Coronary artery (tissue), 2 donors: ENCODE measurements at places on chromosomes 5 and 9.

DNA sequence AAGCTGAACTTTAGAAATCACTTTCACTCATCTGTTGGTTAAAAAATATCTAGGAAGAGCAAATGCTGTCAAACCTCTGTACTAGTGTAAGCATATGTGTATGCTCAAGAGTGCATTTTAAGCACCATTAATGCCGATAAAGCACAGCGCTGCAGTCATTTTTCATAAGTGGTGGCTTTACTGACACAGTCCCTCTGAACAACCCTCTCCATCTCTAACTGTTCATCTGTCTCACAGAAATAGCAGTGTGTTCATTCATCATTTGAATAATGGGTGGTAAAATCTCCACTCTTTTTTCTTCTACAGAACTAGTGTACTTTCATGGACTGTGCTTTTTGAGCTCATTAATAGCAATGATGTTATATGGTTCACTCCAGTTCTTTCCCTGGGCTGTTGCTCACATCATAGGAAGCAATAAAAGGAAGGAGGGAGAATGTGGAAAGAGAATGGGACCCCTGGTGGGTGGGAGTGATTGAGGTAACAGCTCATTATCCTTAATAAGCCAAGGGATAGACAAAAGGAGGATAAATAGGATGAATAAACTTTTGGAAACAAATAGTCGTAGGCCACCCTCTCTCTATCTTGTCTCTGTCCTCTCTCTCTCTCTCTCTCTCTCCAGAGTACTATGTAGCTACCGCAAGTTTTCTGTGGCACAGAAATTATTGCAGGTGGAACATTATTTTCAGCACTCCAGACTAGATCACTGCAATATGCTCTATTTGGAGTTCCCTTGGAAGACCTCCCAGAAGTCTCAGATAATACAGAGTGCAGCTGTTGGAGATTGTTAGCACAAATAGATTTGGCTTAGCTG, 117.9 kb upstream of the PRDM9 start:
- DNase-seq = no peak

GRCh38 chr9:31210978-31211570, 1173.4 kb upstream of the ACO1 start:
- DNase-seq = no peak

GRCh38 chr9:123528501-123528900, 172.5 kb downstream of the CRB2 start:
- DNase-seq = no peak

DNA sequence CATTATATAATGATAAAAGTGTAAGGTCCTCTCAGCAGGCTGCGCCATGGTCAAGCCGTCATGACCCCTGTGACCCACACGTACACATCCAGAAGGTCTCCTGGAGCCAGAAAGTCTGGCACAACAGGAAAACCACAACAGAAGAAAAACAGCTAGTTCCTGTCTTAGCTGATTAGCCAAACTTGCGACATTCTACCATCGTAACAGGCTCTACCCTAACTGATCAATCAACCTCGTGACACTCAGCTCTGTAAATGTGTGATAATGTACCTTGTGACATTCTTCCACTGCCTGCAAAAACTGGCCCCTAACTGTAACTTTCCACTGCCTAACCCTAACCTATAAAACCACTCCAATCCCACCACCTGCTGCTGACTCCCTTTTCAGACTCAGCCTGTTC, 316.4 kb upstream of the TUSC1 start:
- no peak for DNase-seq

- DNase-seq = no peak
These were observed 47.9 kb upstream of the SLC25A51 start for GRCh38 chr9:37951671-37952449.

DNA sequence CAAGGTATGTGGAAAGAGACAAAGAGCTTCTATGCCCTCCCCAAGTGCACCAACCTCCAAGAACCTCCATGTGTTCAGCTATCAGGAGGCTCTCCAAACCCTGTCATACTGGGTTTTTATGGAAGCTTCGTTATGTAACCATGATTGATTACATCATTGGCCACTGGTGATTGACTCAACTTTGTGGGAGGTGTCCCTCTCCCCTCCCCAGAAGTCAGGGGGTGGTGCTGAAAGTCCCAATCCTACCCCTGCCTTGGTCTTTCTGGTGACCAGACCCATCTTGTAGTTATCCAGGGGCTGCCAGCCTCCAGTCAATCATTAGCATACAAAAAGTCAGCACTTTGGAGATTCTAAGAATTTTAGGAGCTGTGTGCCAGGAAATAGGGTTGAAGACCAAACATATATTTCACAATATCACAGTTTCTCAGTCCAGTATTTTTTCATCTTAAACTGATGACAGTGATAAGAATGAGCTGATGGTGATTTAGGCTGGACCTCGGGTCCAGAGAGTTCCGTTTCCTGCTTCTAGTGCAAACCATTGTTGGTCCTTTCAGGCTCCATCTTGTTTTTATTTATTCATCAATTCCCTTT, 27.3 kb upstream of the FANCC start:
- no peak for DNase-seq

DNA sequence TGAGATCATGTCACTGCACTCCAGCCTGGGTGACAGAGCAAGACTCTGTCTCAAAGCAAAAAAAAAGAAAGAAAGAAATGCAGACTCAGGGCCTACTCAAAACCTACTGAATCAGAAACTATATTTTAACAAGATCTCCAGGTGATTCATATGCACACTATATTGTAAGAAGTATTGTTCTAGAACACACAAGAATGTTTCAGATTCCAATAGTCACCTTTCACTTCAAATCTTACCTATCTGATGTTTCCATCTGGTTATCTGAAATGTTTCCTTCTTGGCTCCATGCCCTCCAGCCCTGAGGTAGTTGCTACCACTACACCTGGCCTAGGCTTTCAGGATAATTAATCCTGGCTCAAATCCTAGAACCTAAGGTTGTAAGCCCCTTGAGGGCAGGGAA, 36.8 kb upstream of the SNX2 start:
- DNase-seq = no peak

DNA sequence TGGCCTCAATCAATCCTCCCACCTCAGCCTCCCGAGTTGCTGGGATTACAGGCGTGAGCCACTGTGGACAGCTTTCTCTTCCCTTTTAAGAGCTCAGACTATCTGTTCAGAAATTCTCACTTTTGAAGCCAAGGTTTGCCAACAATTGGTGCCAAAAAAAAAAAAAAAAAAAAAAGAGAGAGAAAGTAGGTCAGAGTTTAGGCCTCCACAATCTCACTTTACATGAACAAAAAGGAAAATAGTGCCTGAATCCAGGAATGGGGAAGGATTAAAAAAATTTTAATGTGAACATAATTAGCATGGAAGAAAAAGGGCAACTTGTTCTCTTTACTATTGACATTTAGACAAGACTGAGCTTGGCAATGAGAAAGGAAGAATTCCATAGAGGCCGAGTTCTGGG, 94.1 kb downstream of the NSG2 start:
- no peak for DNase-seq

DNA sequence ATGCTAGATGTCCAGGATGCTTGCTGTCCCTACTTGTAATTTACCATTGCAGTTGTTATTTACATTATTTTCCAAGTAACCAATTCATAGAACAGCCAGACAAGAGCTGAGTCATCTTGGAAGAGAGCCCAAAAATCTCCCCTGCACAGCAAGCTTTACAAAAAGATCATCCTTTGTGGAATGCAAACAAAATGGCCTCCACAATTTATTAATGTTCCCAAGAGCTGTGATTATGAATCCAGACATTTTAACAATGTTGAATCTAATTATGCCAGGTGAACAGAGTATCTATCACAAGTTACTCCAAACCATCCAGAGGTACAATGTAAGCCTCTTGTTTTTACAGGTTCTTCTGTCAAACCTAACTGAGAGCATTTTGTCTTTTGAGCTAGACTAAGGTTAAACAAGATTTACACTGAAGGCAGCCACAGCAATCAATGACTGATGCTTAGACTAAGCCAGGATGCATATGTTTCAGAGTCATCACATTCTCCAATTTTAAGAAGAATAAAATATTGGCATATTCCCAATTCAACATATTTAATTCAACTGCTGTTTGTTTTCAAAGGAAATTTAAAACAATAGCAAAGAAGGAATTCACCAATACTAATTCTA, 95.3 kb upstream of the SLC12A2 start:
- no peak for DNase-seq

DNA sequence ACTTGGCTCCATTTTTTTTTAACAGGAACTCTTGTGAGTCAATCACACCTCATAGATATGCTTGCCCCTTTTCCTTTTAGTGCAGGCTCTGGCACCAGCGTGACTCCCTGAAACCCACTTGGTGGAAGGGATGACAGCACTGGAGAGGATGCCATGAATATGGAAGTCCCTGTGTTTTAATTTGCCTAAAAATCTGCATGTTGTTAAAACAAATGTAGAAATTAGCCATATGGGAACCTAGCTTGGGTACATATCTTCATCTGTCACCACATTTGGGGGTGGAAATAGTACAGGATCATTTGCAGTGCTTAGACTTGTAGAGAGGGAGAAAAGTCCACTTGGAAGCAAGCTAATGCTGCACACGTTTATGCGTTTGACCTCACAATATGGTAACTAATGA, 179.0 kb downstream of the EBF1 start:
- no peak for DNase-seq

DNA sequence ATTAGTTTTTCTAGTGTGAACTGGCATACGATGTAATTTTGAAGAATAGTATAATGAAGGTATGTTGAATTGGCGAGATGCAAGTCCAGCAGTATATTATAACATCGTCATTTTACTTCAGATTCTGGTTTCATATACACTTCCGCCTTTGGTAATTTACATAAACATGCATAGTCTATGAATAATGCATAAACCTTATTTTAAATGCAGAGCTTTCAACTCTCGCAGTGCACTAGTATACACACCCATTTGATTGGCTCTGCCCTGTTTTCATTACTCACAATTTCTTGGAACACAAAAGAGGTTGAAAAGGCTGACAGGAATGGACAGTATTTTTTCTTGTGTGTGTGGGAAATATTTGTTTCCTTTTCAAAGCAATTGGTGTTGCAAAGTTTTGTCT, 128.9 kb upstream of the CCNH start:
- no peak for DNase-seq

GRCh38 chr9:100590481-100590880, 12.6 kb downstream of the CAVIN4 start:
- no peak for DNase-seq

- no peak for DNase-seq
These were observed 255.8 kb downstream of the PRDM9 start for GRCh38 chr5:23763170-23763569.

- no peak for DNase-seq
These were observed 33.5 kb upstream of the DMRT3 start for GRCh38 chr9:942805-943580.

DNA sequence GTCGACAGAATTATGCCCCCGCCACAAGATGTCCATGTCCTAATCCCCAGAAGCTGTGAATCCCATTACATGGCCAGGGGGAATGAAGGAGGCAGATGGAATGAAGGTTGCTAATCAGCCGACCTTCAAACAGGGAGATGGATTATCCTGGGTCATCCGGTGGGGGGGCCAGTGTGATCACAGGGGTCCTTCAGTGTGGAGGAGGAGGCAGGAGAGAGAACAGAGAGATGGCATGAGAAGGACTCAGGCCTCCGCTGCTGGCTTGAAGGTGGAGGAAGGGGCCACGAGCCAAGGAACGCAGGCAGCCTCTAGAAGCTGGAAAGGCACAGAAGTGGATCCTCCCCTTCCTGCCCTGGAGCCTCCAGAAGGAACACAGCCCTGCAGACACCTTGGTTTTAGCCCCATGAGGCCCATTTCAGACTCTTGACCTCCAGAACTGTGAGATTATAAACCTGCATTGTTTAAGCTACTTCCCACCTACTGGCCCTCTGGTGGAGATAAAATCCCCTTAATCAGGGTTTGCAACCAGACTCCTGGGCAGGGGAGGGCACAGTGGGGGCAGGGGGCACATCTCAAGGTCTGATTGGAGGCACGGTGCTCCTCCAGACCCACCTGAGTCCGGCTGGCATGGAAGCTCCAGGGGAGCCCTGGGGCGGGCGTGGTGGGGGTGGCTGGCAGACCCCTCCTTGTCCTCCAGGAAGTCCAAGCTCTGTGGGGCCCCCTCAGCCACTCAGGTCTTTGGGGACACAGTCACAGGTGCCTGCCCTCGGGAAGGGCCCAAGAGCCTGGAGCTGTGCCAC, 13.8 kb downstream of the PTGES2 start:
- no peak for DNase-seq

GRCh38 chr5:156219483-156220005, 107.4 kb upstream of the SGCD start:
- DNase-seq = no peak

GRCh38 chr5:170805666-170806065, 22.1 kb downstream of the GABRP start:
- DNase-seq = no peak

- DNase-seq = peak; percentile 87
These were observed 18.1 kb downstream of the MYMK start for GRCh38 chr9:133506653-133507038.

DNA sequence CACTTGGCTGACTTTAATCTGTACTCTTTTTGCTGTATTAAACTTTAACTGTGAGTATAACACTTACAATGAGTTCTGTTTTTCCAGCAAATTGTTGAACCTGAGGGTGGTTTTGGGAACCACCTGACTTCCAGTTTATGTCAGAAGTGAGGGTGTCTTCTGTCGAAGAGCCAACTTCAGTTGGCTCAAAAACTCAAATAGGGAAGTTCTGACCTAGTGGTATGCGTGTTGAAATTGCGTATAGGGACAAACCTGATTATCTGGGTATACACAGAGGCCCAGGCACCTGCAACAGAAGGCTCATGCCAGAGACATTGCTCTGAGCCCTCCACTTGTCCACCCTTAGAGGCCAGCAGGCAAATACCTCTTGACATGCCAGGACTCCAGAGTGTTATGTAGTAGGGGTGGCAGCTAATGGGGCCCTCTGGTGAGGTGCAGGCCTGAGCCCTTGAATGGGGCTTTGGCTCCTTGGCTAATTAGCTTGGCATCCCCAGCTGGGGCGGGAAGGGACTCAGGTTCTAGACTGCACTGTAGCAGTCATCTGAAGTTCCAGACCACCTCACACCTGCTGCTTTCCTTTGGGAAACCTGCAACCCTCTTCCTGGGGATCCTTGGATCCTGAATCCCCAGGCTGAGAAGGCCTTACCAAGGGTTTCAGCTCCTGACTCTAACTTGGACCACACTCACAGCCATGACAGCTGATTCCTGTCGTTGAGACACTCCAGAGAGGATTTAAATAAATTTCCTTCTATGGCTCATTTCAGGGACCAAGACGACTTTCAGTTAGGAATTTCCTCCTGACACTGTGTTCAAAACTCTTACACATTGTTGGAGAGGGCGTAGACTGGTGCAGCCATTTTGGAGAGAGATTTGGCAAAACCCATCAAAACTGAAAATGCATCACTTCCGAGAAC, 189.6 kb downstream of the HSPA4 start:
- no peak for DNase-seq

- no peak for DNase-seq
These were observed 249.8 kb upstream of the ZNF608 start for GRCh38 chr5:124996023-124996763.

DNA sequence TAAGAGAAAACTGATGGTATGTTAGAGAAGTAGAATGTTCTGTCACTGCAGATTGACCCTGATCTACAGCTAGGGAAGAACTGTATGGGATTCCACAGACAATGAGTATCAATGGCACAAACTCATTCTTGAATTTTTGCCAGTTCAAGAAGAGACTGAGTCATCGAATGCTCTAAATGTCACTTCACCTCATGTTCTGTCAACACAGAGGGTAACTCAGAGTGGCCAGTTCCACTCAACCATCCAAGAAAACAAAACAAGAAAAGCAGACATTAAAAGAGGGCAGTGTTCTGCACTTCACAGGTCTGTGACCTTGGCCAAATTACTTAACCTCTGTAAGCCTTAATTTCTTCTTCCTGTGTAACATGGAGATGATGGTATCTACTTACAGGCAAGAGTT, 132.2 kb upstream of the HMHB1 start:
- DNase-seq = no peak

- no peak for DNase-seq
These were observed 133.4 kb upstream of the SHB start for GRCh38 chr9:38202336-38202938.
